ENCODE measurements at places on chromosomes 5 and 9.

GRCh38 chr5:55853041-55853670 lies 2.0 kb downstream of the IL31RA start:
- no peak for DNase-seq

GRCh38 chr5:131848662-131849061 lies 51.8 kb upstream of the FNIP1 start:
- no peak for DNase-seq

GRCh38 chr9:88775559-88775958 lies 215.7 kb upstream of the S1PR3 start:
- no peak for DNase-seq

DNA sequence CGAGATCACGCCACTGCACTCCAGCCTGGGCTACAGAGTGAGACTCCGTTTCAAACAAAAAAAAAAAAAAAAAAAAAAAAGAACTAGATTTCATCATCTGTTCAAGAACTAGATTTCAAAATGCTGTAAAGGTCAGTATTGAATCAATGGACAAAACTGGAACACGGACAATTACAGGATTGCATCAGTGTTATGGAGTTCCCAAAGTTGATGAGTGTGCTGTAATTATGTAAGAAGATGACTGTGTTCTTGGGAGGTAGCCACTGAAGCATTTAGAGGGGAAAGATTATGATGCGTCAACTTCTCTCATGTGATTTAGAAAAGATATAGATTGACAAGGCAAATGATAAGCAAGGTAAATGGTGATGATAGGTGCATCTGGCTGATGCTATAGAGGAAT lies 6.5 kb downstream of the FAM240B start:
- no peak for DNase-seq

DNA sequence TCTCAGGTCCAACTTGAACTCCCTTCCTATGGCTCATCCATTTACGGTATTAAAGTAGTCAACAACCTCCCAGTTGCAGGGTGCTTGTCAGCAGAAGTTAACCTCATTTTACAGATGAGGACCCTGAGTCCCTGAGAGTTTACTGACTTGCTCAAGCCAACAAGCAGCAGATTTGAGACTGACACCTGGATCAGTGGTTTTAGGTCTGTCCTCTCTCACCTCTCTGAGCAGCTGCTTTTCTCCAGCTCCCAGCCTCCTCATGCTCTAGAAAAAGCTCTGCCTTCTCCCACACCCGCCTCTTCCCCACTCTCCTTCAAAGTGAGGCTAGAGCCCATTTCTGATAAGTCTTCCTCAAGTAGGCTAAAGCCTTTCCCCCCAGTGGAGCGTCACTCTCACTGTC lies 56.4 kb downstream of the GABBR2 start:
- DNase-seq, result no peak

GRCh38 chr5:159341906-159342310 lies 11.6 kb upstream of the IL12B start:
- DNase-seq, result no peak

DNA sequence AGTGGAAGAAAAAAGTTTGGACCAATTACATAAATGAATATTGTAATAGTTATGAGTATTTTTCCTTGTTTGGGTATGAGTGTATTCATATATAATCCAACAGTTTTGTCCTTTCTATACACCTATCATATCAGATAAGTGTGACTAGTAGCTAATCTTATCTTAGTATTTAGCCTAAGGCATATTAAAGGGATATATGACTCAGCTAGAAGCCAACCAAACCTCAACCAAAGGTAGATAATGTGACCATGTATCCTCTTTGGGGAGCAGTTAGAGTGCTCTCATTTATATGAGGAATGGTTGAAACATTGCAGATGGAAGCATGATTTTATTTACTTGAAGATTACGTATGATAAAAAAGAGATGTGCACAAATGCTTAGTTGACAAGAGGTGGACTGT lies 370.0 kb upstream of the CTNND2 start:
- DNase-seq, result no peak

GRCh38 chr9:108103046-108103693 lies 613.6 kb upstream of the KLF4 start:
- DNase-seq, result no peak

DNA sequence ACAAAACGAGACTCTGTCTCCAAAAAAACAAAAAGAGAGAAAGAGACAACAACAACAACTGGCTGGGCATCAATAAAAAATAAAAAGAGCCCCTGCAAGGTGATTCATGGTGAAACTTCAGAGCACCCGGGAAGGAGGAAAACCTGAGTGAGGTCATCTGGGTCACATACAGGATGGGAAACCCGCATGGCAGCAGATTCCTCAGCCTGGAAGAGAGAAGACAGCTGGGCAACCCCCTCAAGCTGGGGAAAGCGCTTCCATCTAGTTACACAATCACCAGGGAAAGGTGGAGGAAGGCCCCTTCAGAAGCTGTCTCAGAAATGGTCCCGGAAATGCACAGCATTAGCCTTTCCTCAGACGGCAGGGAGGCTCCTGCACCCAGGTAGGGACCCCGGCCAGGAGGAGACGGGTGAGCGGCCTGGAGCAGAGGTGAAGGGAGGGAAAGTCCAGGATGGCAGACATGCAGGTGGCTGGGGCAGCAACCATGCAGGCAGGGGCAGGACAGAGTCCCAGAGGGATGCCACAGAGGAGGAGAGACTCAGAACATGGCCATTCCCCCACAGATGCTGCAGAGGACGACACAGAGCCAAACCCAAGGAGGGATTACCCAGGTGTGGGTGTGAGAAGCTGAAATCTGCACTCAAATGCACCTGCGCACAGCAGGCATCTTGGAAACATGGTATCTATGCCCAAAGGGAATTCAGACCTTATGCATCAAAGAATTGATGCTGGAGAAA lies 29.4 kb downstream of the CAMSAP1 start:
- DNase-seq, result no peak

GRCh38 chr5:110923971-110924370 lies 147.5 kb upstream of the TSLP start:
- no peak for DNase-seq

GRCh38 chr5:63164838-63165535 lies 586.4 kb downstream of the LRRC70 start:
- no peak for DNase-seq

DNA sequence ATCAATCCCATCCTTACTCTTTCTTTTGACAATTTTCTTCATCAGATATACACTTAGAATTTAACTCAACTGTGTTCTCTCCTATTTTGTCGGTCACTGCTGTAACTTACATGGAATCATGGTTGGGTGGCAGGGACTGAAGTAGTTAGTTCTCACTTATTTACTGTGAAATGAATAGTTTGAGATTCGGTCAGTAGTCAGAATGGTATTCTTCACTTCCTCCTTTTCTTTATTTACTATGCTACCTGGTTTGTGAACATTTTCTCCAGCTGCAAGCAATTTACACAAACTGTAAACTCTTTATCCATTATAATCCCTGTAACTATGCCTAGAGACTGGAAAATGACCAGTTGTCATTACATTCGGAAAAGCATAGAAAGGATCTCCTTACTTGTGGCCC lies 41.5 kb upstream of the GDNF start:
- DNase-seq, result no peak

GRCh38 chr5:156456857-156457256 lies 129.9 kb downstream of the SGCD start:
- no peak for DNase-seq

DNA sequence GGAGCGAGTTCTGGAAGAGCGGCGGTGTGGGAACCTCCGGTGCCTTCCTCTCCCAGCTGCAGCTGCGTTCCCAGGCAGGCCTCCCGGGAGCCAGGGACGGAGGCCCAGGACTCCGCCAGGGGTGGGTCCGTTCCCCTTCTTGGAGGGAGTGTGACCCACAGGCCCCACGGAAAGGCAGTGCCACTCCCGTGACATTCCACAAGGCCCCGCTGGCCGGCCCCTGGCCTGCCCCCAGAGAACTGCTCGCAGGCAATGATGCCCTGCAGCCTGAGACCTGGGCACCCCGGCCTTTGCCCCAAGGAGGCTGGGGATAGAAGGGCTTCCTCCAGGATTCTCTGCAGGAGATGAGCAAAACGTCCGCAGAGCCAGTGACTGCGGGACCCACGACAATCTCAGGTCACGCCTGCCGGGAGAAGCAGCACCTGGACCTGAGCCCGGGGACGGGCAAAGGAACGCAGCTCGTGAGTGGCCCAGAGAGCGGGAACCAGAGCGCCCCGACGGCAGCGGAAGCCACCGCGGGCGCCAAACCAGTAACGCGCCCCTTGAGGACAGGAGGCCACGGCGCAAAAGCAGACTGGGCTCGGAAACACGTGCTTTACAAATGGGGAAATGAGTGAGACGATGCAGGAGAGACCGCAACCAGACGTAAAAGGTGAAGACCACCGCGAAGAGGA lies 9.3 kb downstream of the OBP2B start:
- no peak for DNase-seq

GRCh38 chr5:36590513-36591286 lies 15.7 kb upstream of the SLC1A3 start:
- no peak for DNase-seq
